Calu3 (cell line): ENCODE measurements at places on chromosomes 16 and 17. TPM values are rescaled to one million over a fixed set of nuclear protein-coding genes. Genes with fewer than 3 reads are reported as not detected.

- H3K36me3 ChIP-seq: no peaks in the 10 kb centered on the region
- DNase-seq: no peak
- H3K4me1 ChIP-seq: no peaks in the 10 kb centered on the region
- H3K27ac ChIP-seq: no peak overlapping the region
Measured at GRCh38 chr16:82329504-82330192, 159.6 kb upstream of the MPHOSPH6 start.

GRCh38 chr17:31008374-31009041 lies 37.7 kb downstream of the RNF135 start:
- peak; percentile 68 for DNase-seq
- H3K4me3 ChIP-seq: peak overlapping the region; percentile 94
- H3K27ac ChIP-seq: peak overlapping the region; percentile 52

- H3K27ac ChIP-seq: no peak overlapping the region
- H3K36me3 ChIP-seq: no peaks in the 10 kb centered on the region
- DNase-seq: no peak
Measured at GRCh38 chr17:373613-374230, 21.1 kb upstream of the RPH3AL start.

GRCh38 chr17:73350864-73351263 lies 39.1 kb upstream of the CDC42EP4 start:
- no peaks in the 10 kb centered on the region for H3K36me3 ChIP-seq
- no peak overlapping the region for H3K4me3 ChIP-seq
- no peak for DNase-seq
- no peak overlapping the region for H3K27ac ChIP-seq
- H3K4me1 ChIP-seq: no peaks in the 10 kb centered on the region

- no peaks in the 10 kb centered on the region for H3K27me3 ChIP-seq
- no peak overlapping the region for H3K4me3 ChIP-seq
- H3K36me3 ChIP-seq: peaks cover 20% of the 10 kb centered on the region
- H3K4me1 ChIP-seq: peaks cover 17% of the 10 kb centered on the region
- no peak for DNase-seq
- H3K27ac ChIP-seq: no peak overlapping the region
Measured at GRCh38 chr16:11857161-11857560, 5.8 kb upstream of the RSL1D1 start.

- peaks cover 18% of the 10 kb centered on the region for H3K27me3 ChIP-seq
- no peak overlapping the region for H3K27ac ChIP-seq
- no peak overlapping the region for H3K4me3 ChIP-seq
Measured at GRCh38 chr17:73956595-73957465, 246.6 kb upstream of the RPL38 start.

- DNase-seq: no peak
- H3K27me3 ChIP-seq: no peaks in the 10 kb centered on the region
Measured at GRCh38 chr16:11876306-11876705, 25.0 kb upstream of the RSL1D1 start.

The STUB1 gene
- total RNA-seq: 102 and 114 TPM in 2 replicates

The PPP1R27 gene
- total RNA-seq: not detected in 2 replicates
